ENCODE measurements at places on chromosomes 6 and 20.

DNA sequence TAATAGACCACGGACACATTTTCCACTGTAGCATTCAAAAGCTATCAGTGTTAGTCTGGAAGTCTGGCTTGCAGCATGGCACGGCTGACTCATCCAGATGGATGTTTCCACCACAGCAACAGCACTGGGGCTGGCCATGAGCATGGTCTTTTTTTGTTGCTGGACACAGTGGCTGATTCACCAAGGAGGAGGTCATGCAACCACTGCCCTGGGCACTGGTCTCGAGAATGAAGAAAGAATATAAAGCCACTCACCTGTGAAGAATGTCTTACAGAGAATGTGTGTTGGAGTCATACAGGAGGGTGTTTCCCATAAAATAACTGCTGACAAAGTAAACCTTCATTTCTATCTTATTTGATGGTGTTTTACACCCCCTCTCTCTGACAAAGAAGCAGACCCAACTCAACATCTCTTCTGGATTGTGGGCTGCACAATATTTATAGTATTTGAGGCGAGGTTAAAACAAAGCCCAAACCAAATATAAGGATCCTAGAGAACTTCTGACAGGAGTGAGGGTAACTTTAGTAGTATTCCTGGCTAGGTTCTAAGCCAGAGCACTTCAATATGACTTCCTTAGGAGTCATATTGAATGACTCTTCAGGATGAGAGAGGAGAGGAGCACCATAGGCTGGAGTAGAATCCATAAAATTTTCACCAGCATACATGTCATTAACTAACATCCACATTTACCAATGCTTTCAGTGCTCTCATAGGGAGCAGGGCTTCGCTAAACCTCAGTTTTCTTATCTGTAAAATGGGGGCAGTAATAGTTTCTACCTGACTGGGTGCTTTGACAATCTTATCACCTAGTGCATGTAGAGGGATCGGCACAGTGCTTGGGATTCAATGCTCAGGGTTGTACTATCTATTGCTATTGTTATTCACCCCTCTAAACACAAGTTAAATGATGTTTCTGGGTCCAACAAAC lies 121.4 kb downstream of the KIF13A start:
- DNase-seq: no peak

GRCh38 chr6:89298680-89299465 lies 16.2 kb downstream of the GABRR2 start:
- DNase-seq: no peak

- peak; percentile 3 for DNase-seq
These were observed 241.6 kb downstream of the BMP7 start for GRCh38 chr20:57024849-57025248.

- DNase-seq: no peak
These were observed 11.3 kb upstream of the RNF182 start for GRCh38 chr6:13913226-13914001.

DNA sequence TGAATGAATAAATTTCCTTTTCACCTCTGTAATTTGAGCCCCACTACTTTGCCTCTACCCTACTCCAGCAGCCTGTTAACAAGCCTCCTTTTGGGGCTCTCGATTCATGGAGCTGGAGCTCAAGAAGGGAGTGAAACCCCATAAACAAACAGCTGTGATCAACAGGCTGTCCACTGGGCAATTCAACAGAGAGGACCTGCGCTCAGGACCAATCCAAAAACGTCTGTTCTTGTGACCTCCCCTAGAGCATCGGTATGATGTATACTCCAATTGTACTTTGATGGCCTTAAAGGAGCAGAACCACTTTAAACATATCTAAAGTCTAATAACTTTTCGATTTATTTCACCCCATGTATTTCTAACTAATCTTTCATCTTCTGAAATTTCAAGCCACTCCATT lies 37.4 kb downstream of the HIVEP2 start:
- no peak for DNase-seq

DNA sequence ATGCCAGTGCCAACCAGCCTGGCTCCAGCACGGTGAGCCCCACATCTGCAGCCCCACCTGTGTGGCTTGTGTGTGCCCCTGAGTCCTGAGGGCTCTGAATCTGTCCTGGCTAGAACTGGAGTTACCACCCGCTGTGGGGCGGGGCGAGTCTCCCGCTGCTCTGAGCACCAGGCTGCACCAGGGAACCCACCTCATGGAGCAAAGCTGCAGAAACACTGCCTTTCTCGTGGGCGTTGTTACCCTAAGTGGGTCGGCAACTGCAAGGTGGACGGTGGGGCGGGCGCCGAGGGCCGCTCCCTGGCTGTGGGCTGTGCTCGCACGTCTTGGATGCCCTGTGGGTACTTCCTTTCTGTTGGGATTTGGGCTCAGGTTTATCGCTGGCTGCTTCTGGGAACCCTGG lies 12.7 kb upstream of the ZBTB46 start:
- no peak for DNase-seq

GRCh38 chr6:37657112-37657886 lies 40.4 kb downstream of the MDGA1 start:
- DNase-seq: no peak

DNA sequence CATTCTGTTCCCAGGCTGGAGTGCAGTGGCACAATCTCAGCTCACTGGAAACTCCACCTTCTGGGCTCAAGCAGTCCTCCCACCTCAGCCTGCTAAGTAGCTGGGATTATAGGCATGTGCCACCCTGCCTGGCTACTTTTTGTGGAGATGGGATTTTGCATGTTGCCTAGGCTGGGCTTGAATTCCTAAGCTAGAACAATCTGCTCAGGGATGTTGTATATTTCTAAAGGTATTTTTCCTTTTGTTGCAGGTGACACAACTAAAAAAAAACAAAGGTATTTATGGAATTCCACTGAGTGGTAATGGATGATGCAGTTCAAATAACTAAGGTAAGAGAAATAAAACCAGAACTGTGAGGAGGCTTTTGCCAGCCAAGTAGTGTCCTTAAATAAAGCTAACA lies 49.7 kb downstream of the PTPRA start:
- no peak for DNase-seq

- DNase-seq: peak; percentile 38
These were observed 1.5 kb downstream of the TP53INP2 start for GRCh38 chr20:34705397-34706301.

DNA sequence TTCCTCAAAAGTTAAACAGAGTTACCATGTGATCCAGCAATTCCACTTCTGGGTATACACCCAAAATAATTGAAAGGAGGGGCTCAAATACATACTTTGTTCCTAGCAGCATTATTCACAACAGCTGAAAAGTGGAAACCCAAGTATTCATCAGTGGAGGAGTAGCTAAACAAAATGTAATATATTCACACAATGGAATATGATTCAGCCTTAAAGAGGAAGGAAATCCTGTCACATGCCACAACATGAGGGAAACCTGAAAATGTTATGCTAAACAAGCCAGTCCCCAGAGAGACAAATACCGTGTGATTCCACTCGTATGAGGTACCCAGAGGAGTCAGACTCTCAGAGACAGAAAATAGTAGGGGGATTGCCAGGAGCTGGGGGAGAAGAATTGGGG lies 44.5 kb downstream of the PXDC1 start:
- DNase-seq: no peak

DNA sequence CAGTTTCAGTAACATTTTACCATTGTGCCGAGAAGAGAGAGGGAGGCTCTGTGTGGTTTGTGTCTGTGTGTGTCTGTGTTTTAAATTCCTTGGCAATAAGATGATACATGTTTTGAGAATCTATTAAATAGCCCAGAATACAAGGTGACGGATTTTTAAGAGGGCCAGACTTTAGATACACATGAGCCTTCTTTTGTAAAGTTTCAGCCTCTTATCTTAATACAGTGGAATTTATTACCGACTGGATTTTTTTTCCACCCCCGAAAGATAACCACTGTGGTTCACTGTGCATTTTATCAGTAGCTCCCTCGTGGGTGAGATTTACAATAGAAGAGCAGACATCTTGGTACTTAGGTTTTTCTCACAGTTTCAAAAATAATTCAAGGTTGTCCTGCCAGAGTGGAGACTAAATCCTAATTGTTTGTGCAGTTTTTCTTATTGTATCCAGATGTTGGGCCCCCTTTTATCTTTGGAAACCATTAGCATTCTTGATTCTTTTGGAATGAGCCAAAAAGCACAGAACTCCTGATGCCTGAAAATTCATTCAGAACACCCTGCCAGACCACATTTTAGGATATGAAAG lies 49.9 kb downstream of the STK4 start:
- no peak for DNase-seq

DNA sequence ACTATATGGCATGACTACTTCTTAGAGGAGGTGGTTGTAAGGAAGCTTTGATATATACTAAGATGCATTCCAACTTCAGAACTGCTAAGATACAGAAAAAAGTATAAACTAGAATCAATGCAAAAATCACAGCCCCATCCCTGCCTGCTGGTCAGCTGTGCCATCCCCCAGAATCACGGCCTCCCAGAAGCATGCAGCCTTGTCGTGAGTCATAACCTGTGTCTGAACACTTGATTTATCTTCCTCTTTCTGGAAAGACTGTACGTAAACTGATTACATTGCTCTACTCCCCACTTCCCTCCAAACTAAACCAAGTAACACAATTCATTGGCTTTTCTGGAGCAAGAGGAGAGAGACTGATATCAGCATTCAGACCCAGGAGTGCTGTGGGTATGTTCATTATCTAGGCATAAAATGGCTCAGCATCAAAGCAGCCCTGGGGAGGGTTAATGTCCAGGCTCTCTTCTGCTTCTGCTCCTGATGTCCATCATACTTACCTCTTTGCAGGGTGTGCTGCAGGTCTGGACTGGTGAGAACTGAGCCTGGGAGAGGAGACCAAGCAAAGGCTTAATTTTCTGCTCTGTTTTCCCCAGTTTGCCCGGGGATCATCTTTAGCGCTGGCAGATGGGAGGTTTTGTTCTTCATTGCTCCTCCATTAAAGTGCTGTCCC lies 18.4 kb downstream of the SCP2D1 start:
- DNase-seq: no peak

DNA sequence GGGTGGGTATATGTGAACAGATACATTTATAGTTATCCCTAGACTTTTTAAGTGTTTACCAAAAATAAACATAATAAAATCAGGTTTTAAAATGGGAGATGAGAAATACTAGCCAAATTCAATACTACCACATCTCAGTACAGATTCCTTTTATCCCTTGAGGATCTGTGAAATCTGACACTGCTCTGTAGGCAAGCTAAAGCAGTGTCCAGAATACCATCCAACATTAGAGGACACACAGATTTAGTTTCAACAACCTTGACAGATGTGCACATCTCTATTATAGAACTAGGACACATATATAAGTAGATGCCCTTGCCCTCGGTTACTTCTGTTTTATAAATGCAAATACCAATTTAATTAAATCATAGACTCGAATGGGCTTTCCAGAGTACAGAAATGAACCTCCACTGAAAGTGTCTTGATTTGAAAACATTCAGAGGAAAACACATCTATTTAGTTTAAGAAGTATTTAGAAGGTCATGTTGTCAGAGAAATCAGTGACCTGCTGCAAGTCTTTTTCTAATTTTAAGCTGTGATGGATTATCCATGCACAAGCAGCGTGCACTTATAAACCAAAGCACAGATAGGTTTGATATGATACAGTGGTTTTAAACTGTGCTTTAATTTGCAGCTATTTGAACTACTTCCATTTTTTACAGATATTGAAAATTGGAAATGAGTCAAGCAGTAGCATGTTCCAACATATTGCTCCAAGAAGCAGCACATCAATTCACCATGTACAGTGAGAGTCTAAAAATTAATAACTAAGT lies 156.3 kb upstream of the EPHA7 start:
- no peak for DNase-seq

DNA sequence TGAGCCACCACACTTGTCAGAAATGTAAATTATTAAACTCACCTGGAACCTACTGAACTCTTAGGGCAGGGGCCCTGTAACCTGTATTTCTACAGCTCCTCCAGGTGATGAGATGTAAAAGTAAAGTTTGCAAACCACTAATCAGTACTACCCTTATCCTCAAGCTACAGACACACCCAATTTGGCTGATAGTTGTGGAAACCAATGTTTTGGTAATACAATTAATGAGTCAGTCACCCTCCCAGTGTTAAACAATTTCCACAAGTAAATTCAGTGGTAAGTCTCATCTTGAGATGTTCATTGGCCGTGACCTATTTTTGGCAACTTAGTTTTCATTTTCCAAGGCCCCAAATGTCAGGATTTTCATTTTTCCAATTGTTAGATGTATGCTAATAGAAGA lies 29.6 kb downstream of the GCNT2 start:
- DNase-seq: no peak

DNA sequence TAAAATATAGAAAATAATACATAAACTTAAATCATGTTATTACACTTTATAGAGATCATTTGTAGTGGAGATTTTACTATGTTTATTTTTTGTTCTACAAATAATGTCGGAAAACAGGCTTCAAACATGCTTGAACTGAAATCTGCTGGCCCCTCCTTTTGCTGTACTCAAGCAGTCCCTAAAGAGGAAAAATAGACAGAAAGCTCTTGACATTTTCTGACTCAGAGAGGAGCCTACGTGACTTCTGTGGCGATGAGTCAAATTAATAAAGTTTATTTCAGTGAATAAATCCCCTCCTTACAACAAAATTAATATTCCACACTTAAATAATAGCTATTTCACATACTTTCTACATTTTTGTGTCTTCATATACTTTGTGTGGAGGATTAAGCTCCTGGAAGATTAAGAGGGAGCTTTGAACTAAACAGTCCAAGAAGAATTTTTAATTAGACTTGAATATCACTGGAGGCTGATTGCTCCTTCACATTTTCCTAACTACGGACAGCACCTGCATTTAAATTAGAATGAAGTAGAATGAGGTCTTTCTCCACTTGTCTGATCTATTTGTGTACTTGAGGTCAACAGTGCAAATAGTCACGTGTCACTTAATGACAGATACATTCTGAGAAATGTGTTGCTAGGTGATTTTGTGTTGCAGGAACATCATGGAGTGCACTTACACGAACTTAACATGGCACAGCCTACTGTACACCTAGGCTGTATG lies 1.7 kb upstream of the TREM1 start:
- peak; percentile 98 for DNase-seq

DNA sequence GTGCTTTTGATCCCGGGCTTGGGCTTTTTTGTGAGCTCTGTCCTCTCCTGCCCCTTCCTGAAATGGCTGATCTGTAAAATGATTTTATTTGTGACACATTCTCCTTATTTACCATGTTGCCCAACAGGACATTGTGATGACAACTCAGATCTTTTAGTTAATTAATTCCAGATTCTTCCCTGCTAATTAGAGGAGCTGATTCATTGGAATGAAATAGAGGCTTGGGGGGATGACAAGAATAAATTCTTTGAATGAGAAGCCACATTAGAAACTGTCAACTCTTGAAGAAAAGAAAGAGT lies 26.1 kb upstream of the GABRR1 start:
- no peak for DNase-seq
